ENCODE measurements at places on chromosomes 5 and 9. TPM values are rescaled to one million over a fixed set of nuclear protein-coding genes. Genes with fewer than 3 reads are reported as not detected.

GRCh38 chr9:134534661-134535080, 106.9 kb upstream of the COL5A1 start:
- DNase-seq, result no peak

DNA sequence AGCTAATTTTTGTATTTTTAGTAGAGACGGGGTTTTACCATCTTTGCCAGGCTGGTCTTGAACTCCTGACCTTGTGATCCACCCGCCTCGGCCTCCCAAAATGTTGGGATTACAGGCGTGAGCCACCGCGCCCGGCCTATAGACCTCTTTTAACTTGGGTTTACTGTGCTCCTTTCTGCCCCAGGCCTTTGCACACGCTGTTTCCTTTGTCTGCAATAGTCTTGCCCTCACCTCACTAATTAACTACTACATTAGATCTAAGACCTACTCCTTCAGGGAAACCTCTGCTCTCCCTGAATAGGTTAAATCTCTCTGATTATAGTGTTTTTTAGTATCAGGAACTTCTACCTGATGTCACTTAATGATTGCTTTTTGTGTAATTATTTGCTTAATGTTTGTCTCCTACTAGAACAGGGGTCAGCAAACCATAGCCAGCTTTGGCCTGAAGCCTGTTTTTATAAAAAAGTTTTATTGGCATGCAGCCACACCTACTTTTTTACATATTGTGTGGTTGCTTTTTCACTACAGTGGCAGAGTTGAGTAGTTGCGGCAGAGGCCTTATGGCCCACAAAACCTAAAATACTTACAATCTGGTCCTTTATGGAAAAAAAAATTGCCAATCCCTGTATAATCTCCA, 31.2 kb upstream of the TLE1 start:
- no peak for DNase-seq

The OR13C8 gene
- total RNA-seq, result not detected

The TRIM36 gene
- 0.36 TPM for total RNA-seq
